ENCODE measurements at places on chromosomes 3 and 15.

GRCh38 chr3:30581067-30581585 lies 25.3 kb upstream of the TGFBR2 start:
- DNase-seq = no peak

- DNase-seq = no peak
Observed at GRCh38 chr3:193875601-193876321, 260.2 kb upstream of the HES1 start.

- DNase-seq = no peak
Observed at GRCh38 chr15:29031502-29032228, 145.9 kb downstream of the APBA2 start.

- no peak for DNase-seq
Observed at GRCh38 chr3:148600902-148601765, 96.6 kb upstream of the AGTR1 start.

- DNase-seq = no peak
Observed at GRCh38 chr3:185316740-185317412, 46.1 kb upstream of the MAP3K13 start.
